Hematopoietic multipotent progenitor cell (in vitro differentiated cells): ENCODE measurements at places on chromosomes 11 and 22.
A peak's percentile ranks its signal among the peaks of the same experiment; 100 is the strongest.

DNA sequence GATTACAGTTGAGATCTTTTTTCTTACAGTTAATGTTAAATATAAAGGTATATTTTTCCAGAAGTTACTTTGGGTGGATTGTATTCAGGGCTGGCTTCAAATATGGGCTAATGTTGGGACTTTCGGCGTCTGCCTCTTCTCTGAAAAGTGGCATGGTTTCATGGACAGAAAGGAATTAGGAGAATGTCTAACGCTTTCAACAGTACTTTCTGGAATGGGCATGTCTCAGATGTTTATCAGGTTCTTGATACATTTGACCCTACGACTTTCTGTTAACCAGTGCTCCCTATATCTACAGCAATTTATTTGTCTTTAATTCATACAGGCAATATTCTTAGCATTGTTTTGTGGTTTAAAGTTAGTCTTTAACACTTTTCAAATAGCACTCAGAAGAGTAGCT is 33.7 kb downstream of the ZC3H12C start:
- DNase-seq = no peak

GRCh38 chr11:60184824-60185511 is 2.1 kb upstream of the MS4A6A start:
- DNase-seq = no peak

- no peak for DNase-seq
Observed at GRCh38 chr22:43750751-43751150, 61.4 kb downstream of the EFCAB6 start.

GRCh38 chr11:82631722-82632630 is 101.7 kb downstream of the FAM181B start:
- DNase-seq = no peak

DNA sequence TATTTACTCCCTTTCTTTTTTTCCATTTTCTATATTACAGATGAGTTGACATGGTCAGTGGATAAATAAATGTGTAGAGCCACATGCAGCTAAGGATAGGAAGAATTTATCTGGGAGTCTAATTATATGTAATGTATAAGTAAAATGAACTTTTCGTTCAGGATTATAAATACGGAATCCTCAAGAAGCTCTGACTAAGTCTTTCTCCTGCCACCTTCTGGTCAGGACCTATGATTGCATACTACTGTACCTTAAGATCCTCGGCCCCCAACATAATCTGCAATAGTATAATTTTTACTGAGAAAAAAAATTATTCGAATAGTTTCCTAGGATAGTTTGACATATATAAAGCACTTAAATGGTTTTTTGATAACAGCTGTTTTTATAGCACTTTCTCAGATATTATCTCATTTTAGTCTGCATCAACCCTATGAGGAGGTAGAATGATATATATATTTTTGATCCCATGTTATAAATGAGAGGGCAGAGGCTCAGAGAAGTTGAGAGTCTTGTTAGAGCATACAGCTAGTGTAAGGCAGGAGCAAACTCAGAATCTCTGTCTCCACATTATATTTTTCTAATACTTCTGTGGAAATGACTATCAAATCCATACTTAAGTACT is 36.1 kb downstream of the CCDC90B start:
- DNase-seq = peak; percentile 57

DNA sequence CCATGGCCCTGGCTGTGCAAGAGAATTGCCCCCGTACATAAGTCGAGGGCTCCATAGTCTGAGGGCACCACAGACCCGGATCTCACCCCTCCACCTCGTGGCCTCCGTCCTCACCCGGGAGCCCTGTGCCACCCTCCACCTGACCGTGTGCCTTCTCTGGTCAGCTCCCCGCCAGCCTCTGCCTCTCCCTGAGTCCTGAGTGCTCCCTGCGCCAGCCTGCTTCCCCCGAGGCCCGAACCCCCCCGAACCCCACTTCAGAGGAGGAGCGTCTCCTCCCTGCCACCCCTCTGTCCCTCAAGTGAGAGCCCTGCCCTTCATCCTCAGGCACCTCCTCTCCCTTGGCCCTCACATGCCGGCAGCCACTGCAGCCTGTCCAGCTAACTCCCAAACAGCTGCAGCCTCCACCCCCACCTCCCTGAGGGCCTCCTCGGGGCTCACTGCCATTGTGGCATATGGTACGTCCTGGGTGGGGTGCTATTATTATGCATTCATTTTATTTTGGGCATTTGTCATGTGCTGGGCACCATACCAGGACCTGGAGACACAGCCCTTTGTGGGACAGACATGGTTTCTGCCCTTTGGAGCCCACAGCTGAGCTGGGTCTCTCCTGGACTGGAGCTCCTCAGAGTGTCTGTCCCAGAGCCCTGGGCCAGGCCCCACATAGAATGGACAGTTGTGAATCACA is 67.2 kb downstream of the MYO7A start:
- no peak for DNase-seq

- DNase-seq = no peak
Observed at GRCh38 chr11:55697817-55698216, 35.8 kb downstream of the OR4C6 start.

DNA sequence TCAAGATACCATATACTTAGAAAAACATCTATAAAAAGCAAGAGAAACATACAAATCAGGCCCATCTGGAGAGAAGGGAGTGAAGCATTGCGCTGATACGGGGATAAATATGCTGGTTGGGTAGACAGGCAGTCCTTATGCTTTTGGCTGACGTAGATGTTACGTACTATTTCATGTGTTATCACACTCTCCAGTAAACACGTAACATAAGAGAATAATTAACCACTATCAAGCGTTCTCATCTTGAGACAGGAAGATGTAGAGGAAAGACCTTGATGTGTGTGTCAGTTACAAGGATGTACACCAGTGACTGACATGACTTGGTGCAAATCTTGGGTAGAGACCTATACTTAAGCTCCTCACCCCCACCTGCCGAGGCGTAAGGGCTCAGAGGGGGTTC is 86.7 kb upstream of the PRODH start:
- DNase-seq = no peak

DNA sequence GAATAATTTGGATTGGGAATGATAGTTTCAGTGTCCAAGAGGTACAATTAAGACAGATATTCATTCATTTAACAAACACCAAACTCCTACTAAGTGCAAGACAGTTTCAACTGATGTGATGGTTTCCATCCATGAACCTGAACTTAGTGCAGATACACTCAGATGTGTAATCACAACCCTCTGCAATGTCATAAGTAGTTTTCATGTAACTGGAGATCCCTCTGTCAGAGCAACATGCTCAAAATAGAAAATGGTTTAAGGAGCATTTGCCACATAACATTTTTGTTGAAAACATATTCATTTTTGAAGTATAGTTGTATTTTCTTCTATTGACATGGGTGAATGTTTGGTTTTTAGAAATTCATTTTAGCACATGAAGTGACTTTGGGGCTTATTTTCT is 16.5 kb upstream of the PKNOX2 start:
- DNase-seq = no peak

GRCh38 chr11:69229511-69229910 is 64.4 kb upstream of the MYEOV start:
- DNase-seq = no peak

- DNase-seq = no peak
Observed at GRCh38 chr11:61569701-61570100, 11.2 kb downstream of the SYT7 start.

- no peak for DNase-seq
Observed at GRCh38 chr11:114132944-114133394, 73.5 kb downstream of the ZBTB16 start.

GRCh38 chr11:100769165-100769564 is 82.1 kb downstream of the ARHGAP42 start:
- no peak for DNase-seq

- no peak for DNase-seq
Observed at GRCh38 chr11:63919267-63920125, 2.5 kb upstream of the RCOR2 start.

DNA sequence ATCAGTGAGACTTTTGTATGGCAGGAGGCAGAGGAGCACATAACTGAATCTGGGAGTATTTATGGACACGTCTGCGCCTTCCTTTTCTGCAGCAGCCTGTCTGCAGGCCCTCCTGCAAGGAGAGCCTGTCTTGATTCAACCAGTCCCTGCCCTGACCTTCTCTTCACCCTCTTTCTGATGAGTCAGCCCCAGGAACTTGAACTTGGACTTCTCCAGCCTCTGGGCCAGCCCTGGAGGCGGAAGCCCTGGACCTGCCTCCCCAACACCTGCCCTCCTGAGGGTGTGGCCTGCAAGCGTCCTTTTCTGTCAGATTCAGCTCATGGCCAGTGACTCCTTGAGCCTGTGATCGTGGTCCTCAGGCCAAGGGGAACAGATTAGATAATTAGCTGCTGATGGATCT is 20.0 kb downstream of the DAGLA start:
- no peak for DNase-seq

DNA sequence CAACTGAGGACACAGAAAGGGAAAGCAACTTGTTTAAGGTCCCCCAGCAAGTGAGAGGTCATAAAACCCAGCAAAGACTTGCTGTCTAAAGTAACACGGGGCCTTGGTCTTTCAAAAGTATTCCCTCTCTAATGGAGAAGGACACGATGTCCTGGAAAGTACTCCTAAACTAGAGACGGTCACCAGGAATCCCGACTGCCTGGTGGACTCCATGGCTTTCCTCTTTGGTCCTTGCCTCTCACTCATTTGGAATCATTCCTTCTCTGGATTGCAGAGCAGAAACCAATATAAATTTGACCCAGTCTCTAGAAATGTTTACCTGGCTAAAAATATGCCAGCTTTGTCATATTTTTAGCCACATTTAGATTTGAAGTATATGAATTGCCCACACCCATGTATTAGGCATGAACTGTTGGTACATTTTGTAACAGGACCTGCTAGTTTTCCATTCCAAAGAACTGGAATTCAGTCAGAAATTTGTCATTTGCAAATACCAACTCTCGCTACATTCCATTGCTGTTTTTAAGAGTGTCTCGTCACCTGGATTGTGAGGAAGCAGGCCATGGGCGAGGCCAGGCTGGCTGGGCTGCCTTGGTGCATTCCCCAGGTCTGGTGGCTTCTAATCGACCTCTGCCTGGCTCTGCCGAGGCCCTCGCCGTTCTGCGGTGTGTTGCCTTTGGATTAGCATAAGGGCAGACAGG is 12.9 kb downstream of the NAV2 start:
- no peak for DNase-seq

DNA sequence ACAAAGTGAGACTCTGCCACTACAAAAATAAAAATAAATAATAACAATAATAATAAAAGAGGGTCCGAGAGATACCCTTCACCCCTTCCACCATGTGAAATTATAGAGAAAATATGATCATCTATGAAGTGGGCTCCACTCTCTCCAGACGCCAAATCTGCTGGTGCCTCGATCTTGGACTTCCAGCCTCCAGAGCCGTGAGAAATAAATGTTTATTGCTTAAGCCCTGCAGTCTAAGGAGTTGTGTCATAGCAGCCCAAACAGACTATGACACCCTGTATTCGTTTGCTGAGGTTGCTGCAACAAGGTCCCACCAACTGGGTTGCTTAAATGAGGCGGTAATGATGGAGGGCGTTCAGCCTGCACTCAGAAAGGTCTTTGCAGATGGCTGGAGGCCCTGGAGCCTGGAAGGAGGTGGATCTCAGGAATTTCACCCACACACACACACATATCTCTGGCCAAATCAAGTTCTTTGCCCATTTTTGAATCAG is 7.6 kb upstream of the SEPTIN5 start:
- no peak for DNase-seq

GRCh38 chr11:123314972-123315371 is 115.1 kb upstream of the GRAMD1B start:
- no peak for DNase-seq

DNA sequence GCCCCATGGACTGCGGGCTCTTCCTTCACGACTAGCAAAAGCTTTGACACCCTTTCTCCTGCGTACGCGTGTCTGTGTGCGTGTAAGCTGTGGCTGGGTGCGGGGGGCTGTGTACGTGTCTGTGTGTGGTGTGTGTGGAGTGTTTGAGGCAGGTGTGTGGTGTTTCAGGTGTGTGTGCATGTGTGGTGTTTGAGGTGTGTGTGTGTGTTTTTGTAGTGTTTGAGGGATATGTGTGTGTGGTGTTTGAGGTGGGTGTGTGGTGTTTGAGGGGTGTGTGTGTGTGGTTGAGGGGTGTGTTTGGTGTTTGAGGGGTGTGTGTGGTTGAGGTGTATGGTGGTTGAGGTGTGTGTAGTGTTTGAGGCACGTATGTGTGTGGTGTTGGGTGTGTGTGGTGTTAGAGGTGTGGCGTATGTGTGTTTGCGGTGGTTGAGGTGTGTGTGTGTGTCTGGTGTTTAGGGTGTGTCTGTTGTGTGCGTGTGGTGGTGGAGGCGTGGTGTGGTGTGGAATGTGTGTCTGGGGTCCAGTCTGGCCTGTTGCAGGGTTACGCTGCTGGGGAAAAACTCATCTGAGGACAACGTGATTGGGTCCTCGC is 687 bp upstream of the ARSA start:
- no peak for DNase-seq

DNA sequence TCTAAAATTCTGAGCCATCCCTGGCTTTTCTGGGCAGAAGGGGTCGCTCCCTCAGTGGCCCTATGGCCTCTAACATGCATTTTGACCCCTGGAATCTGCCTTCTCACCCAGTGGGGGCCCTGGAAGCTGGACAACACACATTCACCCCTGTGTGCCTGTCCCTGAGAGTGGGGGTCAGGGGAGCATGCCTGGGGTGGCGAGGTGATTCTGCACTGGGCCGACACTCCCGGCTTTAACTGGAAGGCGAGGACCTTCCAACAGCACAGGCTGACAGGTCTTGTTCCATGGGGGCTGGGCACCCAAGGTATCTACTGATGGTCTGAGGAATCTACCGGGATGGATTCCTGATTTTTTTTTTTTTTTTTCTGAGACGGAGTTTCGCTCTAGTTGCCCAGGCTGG is 10.7 kb downstream of the PPM1F start:
- no peak for DNase-seq

DNA sequence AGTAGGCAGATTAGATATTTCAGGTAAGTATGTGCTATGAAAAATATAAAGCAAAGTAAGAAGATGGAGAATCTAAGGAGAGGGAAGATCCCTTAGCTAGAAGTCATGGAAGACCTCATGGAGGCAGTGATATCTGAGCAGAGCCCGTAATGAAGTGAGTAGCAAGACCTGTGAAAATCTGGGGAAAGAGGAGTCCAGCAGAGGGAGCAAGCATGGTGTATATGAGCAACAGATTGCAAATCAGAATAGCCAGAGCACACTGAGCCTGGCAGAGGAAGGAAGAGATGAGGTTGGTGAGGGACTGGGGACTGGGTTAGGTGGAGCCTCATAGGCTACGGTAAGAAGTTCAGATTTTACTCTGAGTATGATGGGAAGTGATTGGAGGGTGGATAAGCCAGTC is 9.4 kb downstream of the LHFPL7 start:
- peak; percentile 31 for DNase-seq

GRCh38 chr11:24131698-24132097 is 365.2 kb upstream of the LUZP2 start:
- DNase-seq = no peak

DNA sequence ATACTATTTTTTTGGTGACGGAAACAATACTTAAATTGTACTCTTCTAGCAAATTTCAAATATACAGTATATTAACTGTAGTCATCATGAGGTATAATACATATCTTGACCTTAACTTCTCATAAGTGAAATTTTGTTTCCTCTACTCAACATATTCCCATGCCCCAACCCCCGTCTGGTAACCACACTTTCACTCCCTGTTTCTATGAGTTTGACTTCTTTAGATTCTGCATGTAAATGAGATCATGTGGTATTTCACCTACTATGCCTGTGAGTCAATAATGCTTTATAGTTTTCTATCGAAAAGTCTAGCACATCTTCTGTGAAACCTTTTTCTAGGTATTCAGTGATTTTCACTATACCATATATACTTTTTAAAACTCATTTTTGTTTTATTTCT is 663.2 kb downstream of the CNTN5 start:
- DNase-seq = no peak

GRCh38 chr11:35167426-35167954 is 28.5 kb downstream of the CD44 start:
- DNase-seq = no peak

- no peak for DNase-seq
Observed at GRCh38 chr11:2540223-2540991, 95.6 kb downstream of the KCNQ1 start.
